ENCODE measurements at places on chromosomes 3 and 15.

GRCh38 chr3:102718651-102719050 is 283.8 kb downstream of the ZPLD1 start:
- DNase-seq: no peak

DNA sequence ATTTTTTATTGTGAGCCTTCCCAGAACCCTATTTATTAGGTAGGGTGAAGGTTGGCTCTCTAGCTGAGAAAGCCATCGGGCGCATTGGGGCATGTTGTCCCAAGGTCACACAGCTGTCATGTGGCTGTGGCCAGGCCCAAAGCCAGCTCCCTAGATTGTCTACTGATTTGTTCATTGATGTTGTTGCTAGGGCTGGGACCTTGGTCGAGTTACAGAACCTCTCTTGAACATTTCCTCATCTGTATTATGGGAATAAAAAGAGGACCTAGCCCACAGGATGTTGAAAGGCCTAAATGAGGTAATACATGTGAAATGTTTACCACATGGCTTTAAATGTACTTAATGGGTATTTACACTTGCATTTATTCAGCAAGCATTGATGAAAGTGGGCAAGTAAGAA is 252.5 kb downstream of the SUCLG2 start:
- DNase-seq: no peak

GRCh38 chr15:74511583-74511982 is 29.4 kb upstream of the ARID3B start:
- no peak for DNase-seq

- DNase-seq: no peak
Observed at GRCh38 chr15:61755467-61755866, 304.8 kb downstream of the VPS13C start.

DNA sequence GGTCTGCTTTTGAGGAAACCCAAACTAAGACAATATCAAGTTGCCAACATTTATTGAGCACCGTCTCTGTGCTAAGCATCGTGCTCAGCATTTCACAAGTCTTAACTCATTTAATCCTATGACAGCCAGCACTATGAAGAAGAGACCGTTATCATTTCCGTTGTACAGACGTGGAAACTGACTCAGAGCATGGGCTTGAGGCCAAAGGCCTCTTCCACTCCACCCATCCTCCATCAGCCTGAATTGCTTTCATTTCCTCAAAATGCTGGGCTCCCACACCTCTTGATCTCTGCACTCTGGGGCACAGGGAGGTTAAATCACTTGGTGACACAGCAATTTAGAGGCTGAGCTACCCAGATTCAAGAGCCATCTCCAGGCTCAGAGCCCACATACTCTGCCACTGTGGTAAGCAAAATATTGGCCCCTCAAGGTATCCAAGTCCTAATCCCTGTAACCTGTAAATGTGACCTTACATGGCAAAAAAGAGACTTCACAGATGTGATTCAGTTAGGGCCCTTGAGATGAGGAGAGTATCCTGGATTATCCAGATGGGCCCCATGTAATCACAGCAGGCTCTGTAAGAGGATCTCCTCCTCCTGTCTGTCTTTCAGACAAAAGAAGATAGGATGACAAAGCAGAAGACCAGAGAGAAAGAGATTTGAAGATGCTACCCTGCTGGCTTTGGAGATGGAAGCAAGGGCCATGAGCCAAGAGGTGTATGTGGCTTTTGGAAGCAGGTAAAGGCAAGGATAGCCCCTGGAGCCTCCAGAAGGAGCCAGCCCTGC is 24.3 kb upstream of the FLNB start:
- DNase-seq: no peak

DNA sequence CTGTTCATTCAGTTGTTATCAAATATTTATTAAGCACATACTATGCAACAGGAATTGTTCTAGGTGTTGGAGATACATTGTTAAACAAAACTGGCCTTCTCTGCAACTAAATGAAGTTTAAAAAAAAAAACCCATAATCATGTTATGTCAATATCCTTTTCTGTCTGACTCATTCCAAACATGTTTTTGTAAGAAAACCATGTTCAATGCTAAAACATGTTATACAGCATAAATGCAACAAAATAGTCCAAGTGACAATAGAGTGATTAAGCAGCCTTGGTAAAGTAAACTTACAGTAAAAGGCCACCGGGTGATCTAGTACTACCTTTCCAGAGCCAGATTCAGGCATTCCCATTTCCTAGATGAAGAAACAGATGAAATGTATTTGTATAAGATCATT is 278.0 kb upstream of the NECTIN3 start:
- no peak for DNase-seq

- DNase-seq: no peak
Observed at GRCh38 chr3:150091626-150092025, 120.9 kb upstream of the PFN2 start.

DNA sequence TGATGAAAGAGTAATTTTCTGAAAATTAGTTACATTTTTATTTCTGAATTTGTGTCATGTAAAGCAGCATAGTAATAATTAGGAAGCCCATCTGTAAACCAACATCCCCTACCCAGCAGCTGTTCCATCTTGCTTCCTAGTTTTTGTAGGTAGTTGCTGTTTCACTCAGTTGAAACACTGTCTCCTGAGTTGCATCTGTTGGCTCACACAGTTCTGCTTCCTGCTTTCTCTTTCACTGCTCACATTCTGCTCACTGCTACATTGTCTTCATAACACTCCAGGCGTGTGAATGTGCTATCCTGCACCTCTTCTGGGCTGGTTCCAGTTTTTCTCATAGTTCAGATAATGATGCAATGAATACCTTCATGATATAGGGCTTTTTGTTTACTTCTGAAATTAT is 123.4 kb downstream of the EPHB1 start:
- DNase-seq: no peak

DNA sequence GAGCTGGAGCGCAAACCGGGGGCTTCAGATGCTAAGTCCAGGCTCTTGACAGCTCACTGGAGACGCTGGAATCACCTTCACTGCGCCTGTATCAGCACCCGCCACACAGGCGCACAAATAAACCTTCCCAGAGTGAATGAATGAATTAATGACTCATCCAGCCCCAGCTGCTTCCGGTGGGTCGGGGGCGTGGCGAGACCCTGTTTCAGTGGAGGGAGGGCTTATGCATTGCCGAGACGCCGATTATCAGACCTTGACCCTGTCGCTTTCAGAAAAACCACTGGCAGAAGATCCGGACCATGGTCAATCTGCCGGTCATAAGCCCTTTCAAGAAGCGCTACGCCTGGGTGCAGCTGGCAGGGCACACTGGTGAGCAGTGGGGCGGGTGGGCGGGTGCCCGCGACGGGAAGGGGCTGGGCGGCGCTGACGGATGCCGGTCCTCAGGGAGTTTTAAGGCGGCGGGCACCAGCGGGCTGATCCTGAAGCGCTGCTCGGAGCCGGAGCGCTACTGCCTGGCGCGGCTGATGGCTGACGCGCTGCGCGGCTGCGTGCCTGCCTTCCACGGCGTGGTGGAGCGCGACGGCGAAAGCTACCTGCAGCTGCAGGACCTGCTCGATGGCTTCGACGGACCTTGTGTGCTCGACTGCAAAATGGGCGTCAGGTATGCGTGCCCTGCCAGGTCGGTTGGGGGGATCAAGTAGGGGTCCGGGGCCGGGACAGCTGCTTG is 7.7 kb downstream of the ITPKA start:
- DNase-seq: no peak

GRCh38 chr3:39101022-39101689 is 6.3 kb downstream of the GORASP1 start:
- DNase-seq: peak; percentile 16

- no peak for DNase-seq
Observed at GRCh38 chr3:42061025-42061712, 30.0 kb upstream of the TRAK1 start.

DNA sequence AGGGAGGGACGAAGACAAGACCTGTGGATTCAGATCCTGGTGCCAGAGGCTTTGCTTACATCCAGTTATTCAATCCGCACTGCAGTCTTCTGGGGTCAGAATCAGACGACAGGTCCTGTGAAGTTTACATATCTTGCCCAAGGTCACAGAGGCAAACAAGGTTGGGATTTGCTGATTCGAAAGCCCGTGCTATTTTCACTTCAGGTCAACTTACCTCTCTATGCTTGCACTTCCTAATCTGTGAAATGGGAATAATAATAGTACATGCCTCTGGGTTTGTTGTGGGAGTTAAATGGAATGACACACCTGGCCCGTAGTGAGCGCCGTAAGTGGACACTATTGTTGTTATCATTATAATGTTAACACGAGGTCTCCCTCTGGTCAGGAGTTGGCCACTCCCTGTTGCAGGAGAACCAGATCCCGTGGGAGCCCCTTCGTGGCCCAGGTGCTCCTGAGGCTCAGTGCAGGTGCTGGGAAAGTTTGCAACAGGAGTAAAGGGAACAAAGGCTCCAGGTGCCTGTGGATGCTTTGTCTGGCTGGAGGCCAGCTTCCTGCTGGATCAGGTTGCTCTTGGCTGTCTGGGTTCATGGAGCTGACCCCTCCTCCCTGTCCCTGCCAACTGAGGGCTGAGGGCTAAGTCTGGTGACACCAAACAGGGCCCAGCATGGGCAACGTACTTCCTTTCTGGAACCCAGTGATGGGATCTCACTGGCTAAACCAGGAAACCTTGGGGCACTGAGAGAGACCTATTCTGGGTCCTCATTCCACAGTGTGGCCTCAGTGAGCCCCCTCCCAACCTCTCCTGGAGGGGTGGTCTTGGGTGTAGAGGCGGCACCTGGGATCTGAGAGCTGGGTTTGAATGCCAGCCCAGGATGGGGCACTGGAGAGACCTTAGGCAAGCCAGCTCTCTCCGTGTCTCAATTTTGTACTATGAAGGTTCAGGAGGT is 40.1 kb upstream of the SEMA4B start:
- no peak for DNase-seq

GRCh38 chr3:10933805-10934481 is 58.6 kb upstream of the SLC6A1 start:
- DNase-seq: no peak

DNA sequence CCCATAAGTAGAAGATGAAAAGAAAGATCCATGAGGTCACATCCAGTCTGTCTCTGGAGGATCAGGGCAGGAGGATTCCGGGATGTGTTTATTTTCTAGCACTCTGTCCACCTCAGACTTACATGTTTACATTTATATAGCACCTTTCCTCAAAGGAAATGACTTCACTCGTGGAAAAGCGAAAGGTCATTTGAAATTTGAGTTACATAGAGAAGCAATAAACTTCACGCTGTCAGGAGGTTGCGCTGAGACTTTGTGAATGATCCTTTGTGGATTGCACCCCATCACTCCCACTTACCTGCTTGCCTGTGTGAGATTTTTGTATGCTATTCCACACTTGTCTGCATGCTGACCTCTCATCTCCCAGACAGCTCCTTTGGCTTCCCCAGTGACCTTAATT is 540.5 kb downstream of the AGBL1 start:
- DNase-seq: no peak

DNA sequence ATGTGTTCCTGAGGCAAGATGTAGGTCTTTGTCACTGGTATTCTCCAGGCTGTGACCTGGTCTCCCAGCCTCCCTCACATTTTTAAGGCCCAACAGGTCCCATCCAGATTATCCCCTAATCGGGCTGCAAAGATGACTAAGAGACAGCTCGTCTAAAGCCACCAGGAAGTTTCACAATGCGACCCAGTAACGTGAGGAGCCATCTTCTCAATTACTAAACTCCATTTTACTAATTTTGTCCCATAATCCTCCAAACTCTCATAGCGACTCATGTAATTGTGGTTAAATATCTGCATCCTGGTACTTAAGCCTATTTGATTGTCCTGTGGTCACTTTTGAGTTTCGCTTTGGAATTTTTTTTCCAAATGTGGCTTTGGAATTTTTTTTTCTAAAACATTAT is 8.7 kb upstream of the PLA2G4F start:
- no peak for DNase-seq

DNA sequence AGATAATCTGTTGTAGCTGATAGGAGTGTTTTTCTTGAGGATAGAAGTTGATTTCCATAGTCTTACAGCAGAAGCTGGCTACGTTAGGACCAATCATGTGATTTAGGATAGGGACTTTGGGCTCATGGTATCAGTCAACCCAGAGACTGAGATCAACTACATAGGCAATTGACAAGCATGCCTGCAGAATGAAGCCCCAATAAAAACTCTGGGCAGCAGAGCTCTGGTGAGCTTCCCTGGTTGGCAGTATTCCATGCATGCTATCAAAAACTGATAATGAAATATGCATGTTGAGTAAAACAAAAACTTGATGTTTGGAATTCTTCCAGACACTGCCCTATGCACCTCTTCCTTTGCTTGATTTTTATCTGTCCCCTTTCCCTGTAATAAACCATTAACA is 38.0 kb downstream of the SUCNR1 start:
- DNase-seq: no peak
